Epithelial cell of proximal tubule (primary cell): ENCODE measurements at places on chromosomes 2 and 18. TPM values are rescaled to one million over a fixed set of nuclear protein-coding genes. Genes with fewer than 3 reads are reported as not detected.
A peak's percentile ranks its signal among the peaks of the same experiment; 100 is the strongest.

- no peak for DNase-seq
Observed at GRCh38 chr2:48940606-48941005, 185.1 kb upstream of the LHCGR start.

The HOXD13 gene
- not detected in 2 replicates for total RNA-seq

The SPEG gene
- total RNA-seq, result 4.6 and 28.3 TPM in 2 replicates

The USP34 gene
- total RNA-seq, result 42.0 and 54.1 TPM in 2 replicates

The IMPACT gene
- total RNA-seq, result 15.5 and 20.0 TPM in 2 replicates

The SH3RF3 gene
- 1.7 and 8.3 TPM in 2 replicates for total RNA-seq

DNA sequence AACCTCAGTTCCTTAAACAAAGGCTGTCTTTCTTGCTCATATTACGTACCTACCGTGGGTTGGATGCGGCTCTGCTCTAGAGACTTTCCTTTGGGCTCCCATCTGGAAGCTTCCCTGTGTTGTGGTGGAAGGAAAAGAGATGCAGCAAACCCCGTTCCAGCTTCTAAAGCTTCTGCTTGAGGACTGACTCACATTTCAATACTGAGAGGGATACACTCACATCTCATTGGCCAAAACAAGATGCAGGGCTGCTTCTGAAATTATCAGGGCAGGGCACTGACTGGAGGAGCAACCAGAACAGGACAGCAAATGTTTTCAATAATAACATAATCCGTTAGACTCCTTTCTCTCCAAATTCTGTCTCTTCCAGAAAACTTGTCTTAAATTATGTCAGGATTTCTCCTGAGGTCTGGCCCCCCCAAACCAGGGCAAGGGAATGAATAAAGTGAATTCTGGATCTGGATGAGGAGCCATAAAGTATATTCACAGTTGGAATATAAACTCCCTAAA lies 4.5 kb upstream of the MYO5B start:
- no peak for DNase-seq

The EFHD1 gene
- total RNA-seq, result 10.3 and 16.6 TPM in 2 replicates

DNA sequence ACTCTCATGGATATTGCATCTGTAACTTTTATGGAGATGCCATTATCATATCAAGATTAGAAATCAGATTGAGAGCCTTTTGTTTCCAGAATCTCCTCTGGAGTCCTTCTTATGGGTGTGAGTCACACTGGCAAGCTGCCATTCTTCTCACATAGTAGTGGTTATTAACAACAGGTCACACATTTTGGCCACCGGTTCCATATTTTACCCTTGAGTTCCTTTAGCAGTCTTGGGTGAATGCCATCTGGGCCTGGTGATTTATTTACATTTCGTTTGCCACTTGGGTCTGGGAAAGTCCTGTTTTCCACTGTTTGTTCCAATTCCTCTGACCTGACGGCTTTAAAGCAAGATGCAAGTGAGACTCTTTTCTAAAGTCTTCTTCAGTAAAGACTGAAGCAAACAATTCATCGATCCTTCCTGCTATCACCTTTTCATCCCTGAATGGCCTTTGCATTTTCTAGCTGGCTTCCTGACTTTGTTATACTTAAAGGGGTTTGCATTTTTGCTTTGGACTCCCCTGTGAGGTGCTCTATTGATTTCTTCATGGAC lies 80.5 kb upstream of the CAVIN2 start:
- DNase-seq, result peak; percentile 99

- no peak for DNase-seq
Observed at GRCh38 chr2:69693775-69694450, 48.0 kb upstream of the ANXA4 start.

DNA sequence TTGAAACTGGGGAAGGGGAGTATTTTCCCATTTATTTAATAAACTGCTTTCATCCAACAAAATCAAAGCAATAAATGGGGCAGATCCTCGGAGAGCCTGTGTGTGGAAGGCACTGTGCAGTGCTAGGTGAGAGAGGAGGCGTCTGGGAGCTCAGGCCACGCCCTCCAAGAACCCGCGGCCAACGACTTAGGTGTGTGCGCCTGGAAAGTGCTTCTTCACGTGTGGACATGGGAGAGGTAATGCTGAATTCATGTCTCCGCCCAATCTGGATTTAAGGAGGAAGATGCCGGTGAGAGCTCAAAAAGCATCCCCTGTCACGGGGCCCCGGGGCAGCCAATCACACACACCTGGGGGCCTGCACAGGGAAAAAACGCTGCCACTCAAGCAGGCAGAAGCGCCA lies 77.4 kb downstream of the HDAC4 start:
- DNase-seq, result no peak
